ENCODE measurements at places on chromosomes 7 and 10. TPM values are rescaled to one million over a fixed set of nuclear protein-coding genes. Genes with fewer than 3 reads are reported as not detected.

Gene SLC18A3
- not detected for total RNA-seq

Gene FIS1
- total RNA-seq = 132 TPM

Gene NPC1L1
- total RNA-seq = not detected

Gene C10orf90
- not detected for total RNA-seq

- H3K4me3 ChIP-seq = no peak overlapping the region
- H3K4me1 ChIP-seq = no peaks in the 10 kb centered on the region
- no peak overlapping the region for H3K27ac ChIP-seq
Observed at GRCh38 chr10:76113952-76114351, 682.5 kb downstream of the LRMDA start.

DNA sequence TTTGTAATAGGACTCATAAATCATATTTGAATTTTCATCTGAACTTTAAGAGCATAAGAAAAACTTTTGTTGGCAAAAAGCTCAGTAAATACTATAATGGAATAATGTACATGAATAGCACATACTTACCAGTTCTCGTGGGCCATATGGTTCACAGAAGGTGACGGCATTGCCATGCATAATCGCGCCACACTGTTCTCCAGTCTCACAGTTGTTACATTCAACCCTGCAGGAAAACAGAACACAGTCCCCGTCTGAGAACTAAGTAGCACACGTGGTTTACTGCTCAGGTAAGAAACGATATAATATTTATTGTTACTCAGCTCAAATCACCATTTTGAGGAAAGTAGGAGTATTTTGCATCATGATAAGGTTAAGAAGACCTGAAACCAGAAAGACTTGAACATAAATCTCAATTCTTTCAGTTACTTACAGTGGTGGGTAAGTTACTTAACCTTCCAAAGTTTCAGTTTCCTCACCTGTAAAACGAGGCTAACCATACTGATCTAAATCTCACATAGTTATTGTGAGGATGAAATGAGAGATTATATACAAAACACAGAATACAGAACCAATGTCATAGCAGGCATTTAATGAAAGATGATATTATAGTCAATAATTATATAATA, 261.4 kb downstream of the RELN start:
- DNase-seq = no peak
- no peak overlapping the region for H3K4me3 ChIP-seq
- H3K27me3 ChIP-seq = no peaks in the 10 kb centered on the region
- no peaks in the 10 kb centered on the region for H3K4me1 ChIP-seq
- H3K27ac ChIP-seq = no peak overlapping the region

GRCh38 chr7:2918406-2918805, 74.3 kb upstream of the GNA12 start:
- H3K27ac ChIP-seq = no peak overlapping the region
- no peaks in the 10 kb centered on the region for H3K36me3 ChIP-seq
- H3K27me3 ChIP-seq = no peaks in the 10 kb centered on the region
- peaks cover 8% of the 10 kb centered on the region for H3K4me1 ChIP-seq
- H3K4me3 ChIP-seq = no peak overlapping the region
- no peak for DNase-seq

DNA sequence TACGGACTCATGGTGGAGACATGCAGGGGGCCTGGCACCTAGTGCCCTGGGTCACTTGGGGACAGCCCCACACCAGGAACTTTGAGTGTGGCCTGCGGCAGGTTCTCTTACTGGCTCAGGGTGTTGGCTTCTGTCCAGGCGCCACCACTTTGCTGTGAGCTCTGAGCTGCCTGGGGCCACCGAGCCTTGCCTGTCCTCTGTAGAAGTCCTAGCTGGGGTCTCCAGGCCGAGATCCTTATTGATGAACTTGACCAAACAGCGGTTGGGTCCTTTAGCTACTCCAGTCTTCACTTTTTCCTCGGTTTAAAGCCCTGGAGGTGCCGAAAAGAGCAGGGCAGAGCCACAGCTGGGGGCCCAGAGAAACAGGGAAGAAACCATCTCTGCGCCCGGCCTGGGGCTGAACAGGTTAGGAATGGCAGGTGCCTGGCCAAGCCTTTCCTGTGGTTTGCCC, 41.3 kb downstream of the ZNF467 start:
- H3K4me1 ChIP-seq = peaks cover 4% of the 10 kb centered on the region
- H3K27me3 ChIP-seq = no peaks in the 10 kb centered on the region
- no peak overlapping the region for H3K4me3 ChIP-seq
- peaks cover 72% of the 10 kb centered on the region for H3K36me3 ChIP-seq

DNA sequence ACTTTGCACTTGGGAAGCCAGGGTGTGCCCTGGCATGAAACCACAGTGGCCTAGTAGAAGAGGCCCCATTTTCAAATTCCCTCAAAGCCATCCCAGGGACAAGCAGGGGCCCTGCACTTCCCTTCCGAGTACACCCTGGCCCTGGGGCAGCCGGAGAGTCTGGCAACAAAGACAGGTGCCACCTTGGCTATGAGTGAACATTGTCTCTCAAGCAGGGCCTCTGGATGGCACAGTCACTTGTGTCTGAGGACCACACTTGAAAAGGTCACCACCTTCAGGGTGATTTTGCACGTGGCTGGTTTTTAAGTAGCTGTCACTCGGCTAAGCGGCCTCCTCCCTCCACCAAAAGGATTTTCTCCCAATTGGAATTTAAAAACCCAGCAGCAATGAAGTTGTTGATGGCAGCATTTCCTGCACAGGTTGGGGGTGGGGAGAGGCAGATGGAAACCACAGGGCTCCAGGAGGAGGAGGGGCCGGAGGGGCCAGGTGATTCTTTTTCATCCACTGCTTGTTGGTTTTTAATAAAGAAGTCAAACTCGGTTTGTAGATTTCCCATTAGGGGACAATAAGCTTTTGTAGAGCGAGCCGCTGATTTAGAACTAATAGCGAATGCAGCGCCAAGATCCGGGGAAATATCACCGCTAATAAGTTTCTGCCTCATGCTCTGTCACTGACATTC, 33.9 kb downstream of the C10orf105 start:
- H3K36me3 ChIP-seq = no peaks in the 10 kb centered on the region
- no peaks in the 10 kb centered on the region for H3K27me3 ChIP-seq
- DNase-seq = no peak
- no peaks in the 10 kb centered on the region for H3K4me1 ChIP-seq
- no peak overlapping the region for H3K4me3 ChIP-seq

- H3K36me3 ChIP-seq = no peaks in the 10 kb centered on the region
- DNase-seq = no peak
- no peaks in the 10 kb centered on the region for H3K27me3 ChIP-seq
Observed at GRCh38 chr10:44249490-44249889, 135.4 kb downstream of the CXCL12 start.

GRCh38 chr10:4527281-4527970, 298.6 kb upstream of the AKR1E2 start:
- no peaks in the 10 kb centered on the region for H3K36me3 ChIP-seq
- no peak overlapping the region for H3K27ac ChIP-seq
- H3K27me3 ChIP-seq = no peaks in the 10 kb centered on the region

- H3K36me3 ChIP-seq = no peaks in the 10 kb centered on the region
- no peak overlapping the region for H3K4me3 ChIP-seq
- H3K27me3 ChIP-seq = no peaks in the 10 kb centered on the region
- no peak for DNase-seq
Observed at GRCh38 chr7:46256870-46257661, 336.0 kb upstream of the IGFBP3 start.

GRCh38 chr7:127362364-127363027, 30.0 kb downstream of the ZNF800 start:
- no peak for DNase-seq
- no peaks in the 10 kb centered on the region for H3K4me1 ChIP-seq
- no peaks in the 10 kb centered on the region for H3K27me3 ChIP-seq
- no peak overlapping the region for H3K27ac ChIP-seq

GRCh38 chr7:134636008-134636449, 10.6 kb upstream of the BPGM start:
- H3K27ac ChIP-seq = no peak overlapping the region
- H3K27me3 ChIP-seq = no peaks in the 10 kb centered on the region

Measured in esophagus squamous epithelium (tissue), 5 donors.